ENCODE measurements at places on chromosomes 2 and 18.

DNA sequence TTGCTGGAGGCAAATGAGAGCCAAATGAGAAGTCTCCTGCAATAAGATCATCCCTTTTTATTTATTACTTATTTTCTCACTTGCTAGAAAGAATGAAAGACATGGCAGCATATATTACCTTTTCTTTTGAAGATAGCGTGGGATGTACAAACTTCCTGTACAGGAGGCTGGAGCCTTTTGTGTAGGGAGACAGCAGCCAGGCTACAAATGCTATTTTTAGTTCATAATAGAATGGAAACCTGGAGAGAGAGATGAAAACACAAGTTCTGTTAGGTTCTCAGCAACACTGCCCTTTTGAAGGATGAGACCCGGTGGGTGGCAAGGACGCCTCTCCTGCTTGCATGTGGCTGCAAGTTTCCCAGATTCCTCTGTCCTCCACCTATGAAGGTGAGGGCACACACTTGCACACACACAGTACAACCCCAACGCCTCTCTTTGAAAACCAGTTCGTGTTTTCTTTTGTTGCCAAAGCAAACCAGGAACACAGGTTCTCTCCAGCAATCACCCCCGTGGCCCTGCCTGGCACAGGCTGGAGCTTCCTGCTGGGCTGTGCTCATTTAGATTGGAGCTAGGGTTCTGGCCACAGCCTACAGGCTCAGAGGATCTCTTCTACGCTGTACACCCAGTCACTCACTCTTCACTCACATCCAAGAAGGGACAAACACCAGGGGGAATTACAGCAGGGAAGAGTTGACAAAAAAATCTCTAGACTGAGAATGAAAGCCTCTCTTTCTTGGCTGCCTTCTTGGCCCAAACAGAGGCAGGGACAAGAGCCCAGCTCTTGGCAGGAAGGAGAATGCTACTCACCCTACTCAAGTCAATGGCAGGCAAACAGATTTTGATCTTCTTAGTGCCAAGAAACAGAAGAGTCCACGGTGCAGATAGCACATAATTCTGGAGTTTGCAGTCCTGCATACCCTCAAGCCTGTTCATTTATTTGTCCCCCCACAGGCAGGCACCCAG lies 55.6 kb downstream of the MRPL35 start:
- no peak for DNase-seq

GRCh38 chr2:177038787-177039484 lies 173.7 kb upstream of the HNRNPA3 start:
- DNase-seq, result no peak

GRCh38 chr2:120990451-120990871 lies 254.8 kb downstream of the GLI2 start:
- no peak for DNase-seq

- no peak for DNase-seq
Observed at GRCh38 chr2:8215982-8216381, 465.9 kb upstream of the ID2 start.

- DNase-seq, result no peak
Observed at GRCh38 chr2:229446350-229446749, 175.3 kb upstream of the PID1 start.

- DNase-seq, result no peak
Observed at GRCh38 chr2:98948956-98949739, 13.1 kb upstream of the CRACDL start.

GRCh38 chr2:17578466-17578928 lies 38.0 kb downstream of the VSNL1 start:
- no peak for DNase-seq

GRCh38 chr2:30265052-30266015 lies 34.0 kb downstream of the LBH start:
- peak; percentile 74 for DNase-seq

- DNase-seq, result no peak
Observed at GRCh38 chr18:11809895-11810294, 41.3 kb upstream of the CHMP1B start.

DNA sequence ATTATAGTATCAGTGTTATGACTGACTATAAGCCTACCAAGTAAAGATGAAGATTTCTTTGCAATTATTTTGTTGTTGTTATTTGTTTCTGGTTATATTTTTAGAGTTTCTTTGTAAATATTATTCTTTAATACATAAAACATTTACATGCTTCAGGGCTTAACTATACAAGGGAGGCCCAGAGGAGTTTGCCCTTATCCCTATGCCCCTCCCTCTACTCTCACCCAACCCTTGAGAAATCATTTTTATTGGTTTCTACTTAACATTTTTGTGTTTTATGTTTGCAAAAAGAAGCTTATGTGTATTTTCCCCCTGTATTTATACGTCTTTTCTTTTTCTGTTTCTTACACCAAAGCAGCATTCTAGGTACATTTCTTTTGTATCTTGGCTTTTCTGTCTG lies 30.5 kb downstream of the MRPS9 start:
- DNase-seq, result no peak

- peak; percentile 54 for DNase-seq
Observed at GRCh38 chr2:86078774-86079545, 26.7 kb downstream of the POLR1A start.

- DNase-seq, result peak; percentile 27
Observed at GRCh38 chr2:138059487-138060300, 95.4 kb downstream of the HNMT start.

- peak; percentile 98 for DNase-seq
Observed at GRCh38 chr2:236769981-236770671, 200.5 kb downstream of the ACKR3 start.

DNA sequence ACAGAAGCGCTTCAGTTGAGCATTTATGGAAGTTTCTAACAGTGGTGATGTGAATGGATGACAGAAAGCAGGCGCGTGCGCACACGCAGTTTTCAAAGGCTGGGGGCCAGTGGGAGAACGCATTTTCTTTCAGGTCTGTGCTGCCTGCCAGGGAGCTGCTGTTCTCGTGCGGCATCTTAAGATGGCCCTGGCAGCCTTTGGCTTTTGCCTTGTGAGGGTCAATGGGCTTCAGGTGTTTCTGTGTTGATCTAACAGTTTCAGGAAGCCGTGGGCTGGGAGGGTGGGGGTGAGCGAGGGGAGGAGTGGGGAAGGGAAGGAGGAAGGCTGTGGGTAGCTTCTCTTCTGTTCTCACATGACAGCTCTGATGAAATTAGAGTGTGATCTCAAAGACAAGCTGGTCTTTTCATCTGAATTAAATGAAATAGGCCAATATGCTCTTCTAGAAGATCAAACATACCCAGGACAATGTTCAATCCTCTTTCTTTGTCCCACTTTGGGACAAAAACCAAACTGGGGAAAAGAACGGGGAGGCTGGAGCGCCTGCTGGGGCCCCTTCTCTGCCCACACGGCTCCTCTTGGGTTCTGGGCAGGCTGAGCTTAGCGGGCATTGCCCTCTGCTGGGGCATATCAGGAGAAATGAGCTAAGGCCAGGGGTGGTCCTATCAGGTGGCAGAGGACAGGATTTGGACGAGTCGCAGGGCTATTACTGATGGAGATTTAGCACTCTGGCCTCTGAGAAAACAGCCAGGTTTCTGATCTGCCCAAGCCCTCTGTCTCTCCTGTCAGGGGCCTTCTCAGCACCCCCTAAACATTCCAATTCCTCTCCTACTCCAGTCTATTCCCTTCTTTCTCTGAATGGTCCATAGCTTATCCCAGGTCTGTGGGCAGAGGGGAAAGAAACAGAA lies 126.2 kb upstream of the LGALSL start:
- peak; percentile 21 for DNase-seq

DNA sequence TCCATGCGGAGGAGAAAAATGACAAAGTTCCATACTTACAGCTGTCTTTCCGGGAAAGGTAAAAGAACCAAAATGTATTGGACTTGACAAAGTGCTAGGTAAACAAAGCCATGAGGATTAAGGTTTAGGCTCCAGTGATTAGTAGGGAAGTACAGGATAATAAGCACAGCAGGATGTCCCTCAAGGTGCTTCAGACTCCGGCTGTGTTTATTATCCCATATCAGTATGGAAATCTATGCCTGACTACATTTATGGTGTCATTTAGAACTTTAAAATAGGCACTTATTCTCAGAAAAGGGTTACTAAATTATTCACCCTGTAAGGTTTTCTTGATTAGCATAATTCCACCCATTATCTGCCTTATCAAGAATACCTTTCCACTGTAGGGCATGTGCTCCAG lies 136.3 kb upstream of the CCDC68 start:
- no peak for DNase-seq

- DNase-seq, result peak; percentile 63
Observed at GRCh38 chr2:96832754-96833507, 10.9 kb downstream of the ANKRD23 start.

DNA sequence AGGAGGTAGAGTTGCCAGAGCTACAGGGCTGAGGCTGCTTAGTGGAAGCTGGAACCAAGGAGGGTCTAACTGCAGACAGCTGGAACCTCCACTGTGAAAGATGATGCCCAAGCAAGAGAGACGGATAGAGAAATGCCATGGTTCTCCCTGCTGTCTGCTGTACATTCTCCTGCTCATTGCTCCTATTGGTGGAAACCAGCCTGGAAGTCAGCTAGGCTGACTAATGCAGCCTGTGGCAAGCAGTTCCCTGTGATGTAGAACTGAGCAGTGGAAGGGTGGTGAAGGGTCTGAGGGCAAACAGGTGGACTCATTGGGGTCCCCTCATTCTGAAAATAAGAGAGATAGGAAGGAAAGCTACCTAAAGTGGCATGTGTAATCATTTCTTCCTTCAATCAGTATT lies 563.6 kb downstream of the SLC4A3 start:
- DNase-seq, result no peak

GRCh38 chr18:74149878-74150277 lies 1.6 kb downstream of the TIMM21 start:
- DNase-seq, result no peak

DNA sequence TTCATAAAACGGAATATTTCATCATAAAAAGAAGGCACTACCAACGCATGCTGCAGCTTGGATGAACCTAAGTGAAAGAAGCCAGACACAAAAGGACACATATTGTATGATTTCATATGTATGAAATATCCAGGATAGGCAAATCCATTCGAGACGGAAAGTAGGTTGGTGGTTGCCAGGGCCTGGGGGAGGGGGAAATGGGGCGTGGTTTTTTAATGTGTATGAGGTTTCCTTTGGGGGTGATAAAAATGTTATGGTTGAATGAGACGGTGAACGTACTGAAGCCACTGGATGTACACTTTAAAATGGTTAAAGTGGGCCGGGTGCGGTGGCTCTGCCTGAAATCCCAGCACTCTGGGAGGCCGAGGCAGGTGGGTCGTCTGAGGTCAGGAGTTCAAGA lies 20.0 kb upstream of the SPATA3 start:
- DNase-seq, result no peak

DNA sequence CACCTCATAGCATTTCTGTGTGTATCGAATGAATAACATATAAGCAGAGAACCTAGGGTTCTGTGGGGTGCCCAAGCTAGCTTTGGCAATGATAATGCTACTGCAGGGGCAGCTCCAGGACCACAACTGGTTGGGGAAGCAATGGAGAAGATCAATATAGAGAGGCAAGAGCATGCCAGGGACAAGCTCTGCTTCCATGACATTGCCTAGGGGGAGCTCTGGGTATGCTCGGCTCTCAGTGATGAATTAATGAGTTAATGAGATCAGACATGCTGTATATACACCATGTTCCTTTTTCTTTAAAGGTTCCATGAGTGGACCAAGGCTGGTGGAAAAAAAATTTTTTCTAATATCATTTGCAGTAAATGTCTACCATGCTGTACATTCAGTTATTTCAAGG lies 618.4 kb downstream of the BCL11A start:
- no peak for DNase-seq

DNA sequence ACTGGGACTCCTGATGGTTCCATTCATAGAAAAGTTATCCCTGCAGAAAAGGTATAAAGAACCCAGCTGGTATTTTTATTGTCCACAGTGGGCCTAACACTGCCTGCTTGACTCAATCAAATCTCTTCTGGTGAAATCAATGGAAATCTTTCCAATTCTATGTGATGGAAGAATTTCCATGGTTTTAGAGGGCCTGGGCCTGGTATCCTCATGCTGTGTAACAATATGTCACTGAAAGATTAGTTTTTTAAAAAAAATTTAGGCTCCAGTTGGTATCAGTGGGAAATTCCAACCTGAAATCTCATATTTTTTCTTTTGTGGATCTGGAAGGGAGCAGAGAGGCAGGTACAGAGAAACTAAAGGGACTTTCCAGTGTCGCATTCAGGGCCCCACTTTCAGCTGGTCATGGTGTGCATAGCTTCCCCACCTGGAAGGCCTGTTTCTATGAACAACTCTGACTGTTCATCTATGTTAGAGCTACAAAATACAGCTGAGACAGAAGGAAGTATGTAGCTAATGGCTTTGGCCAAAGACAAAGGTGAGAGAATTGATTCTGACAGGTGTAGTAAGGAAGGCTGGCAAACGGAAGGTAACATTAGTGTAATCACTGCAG lies 20.9 kb downstream of the NEB start:
- DNase-seq, result no peak

DNA sequence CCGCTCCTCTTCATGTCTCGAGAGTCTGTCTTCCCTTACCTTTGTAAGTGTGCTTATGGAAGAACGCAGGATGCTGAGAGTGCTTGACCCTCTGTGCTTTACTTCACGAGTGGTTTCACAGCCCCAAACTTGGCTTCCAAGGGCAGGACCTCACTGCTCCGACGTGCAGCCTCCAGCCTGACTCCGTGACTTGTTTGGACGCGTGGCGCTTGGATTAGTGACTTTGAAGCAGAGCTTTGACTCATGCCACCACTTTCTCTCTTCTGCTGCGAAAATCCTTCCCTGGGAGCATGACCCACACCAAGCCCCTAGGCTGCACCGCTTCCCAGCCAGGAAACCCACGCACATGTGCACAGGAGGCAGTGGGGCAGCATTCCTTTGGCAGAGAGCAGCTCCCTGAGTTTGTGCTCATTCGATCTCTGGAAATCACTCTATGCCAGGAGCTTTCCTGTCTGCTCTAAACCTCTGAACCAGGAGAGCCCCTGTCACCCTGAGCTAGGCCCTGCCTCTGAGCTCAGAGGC lies 207.8 kb upstream of the HS6ST1 start:
- DNase-seq, result no peak

DNA sequence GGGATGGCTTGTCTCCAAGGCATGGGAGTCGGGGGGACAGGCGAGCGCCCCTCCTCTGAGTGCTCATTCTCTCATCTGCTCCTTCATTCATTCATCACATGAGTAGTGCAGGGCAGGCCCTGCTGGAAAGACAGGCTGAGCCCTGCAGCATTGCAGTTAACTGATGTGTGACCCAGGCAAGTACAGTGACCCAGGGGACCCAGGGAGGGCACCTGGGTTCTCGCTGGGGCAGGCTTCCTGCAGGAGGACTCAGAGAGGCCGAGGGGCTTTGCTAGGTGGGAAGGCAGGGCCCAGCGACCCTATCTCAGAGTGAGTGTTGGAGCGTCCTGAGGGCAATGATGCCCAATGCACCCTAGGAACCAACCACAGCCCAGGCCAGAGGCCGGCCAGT lies 30.6 kb downstream of the HJURP start:
- DNase-seq, result no peak

- no peak for DNase-seq
Observed at GRCh38 chr2:174014011-174014698, 49.0 kb upstream of the SP3 start.

DNA sequence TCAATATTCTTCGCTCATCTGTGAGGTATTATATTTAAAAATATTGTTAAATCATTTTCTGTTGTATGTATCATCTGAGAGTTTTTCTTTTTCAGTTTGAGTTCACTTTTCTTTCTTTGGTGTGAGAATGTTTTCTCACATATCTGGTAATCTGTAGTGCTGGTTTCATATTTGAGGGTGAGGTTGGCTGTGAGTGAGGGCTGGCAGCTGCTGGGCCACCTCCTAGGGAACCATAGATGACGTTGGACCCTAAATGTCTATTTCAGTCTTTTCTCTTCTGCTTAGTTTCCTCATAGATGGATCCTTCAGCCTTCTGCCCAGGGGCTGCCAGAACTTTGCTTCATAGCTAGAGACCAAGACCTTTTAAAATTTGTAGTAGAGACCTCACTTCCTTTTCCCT lies 33.5 kb downstream of the MGAT5 start:
- DNase-seq, result no peak
